NCI-H187 (cell line): ENCODE measurements at places on chromosomes 13 and 19.

DNA sequence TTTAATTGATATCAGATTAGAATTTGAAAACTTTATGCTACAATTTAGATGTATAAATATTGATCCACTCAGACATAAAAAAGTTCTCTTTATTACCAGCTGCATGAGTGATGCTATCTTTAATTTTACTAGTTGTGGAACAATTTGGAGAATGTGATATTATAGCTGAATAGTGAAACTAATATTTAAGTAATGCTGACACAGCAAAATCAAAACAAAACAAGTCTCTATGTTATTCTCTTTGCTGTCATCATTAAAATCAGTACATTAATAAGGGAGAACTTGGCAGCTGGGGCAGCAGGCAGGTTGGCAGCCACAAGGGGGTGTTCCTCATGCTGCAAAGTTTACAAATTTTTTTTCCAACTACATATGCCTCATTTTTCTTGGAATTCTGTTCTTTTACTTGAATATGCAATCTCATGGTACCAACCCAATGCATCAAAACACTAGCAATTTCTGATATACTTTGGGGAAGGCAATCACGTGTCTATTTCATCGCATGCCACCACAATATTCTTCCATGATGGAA lies 585.3 kb downstream of the FGF9 start:
- DNase-seq, result no peak

DNA sequence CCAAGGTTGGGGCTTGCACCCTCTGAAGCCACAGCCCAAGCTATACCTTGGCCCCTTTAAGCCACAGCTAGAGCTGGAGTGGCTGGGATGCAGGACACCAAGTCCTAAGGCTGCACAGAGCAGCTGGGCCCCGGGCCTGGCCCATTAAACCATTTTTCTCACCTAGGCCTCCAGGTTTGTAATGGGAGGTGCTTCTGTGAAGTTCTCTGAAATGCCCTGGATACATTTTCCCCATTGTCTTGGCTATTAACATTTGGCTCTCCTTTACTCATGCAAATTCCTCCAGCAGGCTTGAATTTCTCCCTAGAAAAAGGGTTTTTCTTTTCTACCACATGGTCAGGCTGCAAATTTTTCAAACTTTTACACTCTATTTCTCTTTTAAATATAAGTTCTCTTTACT lies 93.8 kb upstream of the FGF14 start:
- no peak for DNase-seq

DNA sequence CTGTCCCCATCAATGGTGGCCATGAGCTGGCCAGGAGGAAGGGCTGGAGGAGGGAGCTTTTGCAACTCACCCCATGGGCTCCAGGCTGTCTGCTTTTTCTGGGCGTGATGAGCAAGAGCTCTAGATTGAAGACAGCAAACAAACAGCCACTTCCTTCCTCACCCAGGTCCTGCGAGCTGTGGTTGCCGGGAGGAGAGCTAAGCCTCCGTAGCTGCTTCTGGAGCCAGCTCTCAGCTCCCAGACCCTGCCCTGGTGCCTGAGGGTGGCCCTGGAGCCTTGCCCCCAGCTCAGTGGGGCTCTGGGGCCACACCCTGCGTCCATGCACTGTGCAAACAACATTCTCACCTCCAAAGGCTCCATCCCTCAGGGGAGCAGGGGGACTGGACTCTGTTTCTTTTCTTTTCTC lies 6.2 kb downstream of the MYO1F start:
- no peak for DNase-seq

DNA sequence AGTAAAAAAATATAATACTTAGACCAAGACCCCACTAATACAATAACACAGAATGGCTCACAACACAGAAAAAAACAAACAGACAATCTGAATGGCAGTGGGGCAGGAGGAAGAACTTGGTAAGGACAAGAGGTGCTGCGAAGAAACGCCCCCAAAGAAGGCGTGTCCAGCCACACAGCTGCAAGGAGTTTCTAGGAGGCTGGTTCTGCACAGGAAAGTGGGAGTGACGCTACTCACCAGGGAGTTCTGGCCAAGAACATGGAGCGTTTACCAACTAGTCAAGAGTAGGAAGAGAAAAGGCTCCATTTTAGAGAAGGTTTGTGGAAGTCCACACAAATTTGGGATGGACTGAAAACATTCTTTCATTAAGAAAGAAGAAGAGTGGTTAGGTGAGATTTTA lies 95.3 kb upstream of the SLC15A1 start:
- no peak for DNase-seq

DNA sequence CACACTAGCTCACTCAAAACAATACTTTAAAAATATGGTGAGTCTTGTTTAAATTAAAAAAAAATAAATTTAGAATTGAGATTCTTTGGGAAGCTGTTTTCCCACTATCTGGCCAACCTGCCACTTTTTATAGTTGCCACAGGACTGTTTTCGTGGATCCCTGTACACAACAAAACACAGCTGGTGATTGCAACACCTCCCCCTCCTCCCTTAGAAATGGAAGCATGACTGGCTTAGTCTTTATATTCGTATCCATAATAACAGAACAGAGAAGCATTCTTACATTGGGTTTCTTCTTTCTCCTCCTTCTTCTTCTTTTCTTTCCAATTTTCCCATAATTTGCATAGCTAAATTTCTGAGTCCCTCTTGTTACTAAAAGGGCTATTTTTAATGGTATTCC lies 79.5 kb upstream of the GJB6 start:
- no peak for DNase-seq

- no peak for DNase-seq
Measured at GRCh38 chr13:113628291-113629270, 29.4 kb downstream of the ATP4B start.

DNA sequence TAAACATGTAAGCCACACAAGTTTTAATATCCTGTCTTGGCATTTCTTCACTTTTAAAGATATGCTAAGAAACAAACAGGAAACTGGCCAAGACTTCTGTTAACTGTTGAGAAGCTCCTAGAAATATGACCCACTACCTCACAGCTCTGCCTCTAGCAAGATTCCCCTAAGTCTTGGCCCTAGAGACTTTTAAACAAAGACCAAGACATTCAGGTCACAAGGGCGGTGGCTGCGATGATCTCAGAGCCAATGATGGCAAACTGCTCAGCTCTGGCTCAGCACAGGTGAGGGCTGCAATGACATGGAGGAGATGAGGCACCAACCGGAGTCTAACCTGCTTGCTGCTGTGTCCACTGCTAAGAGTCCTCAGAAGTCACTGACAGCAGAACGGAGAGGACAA lies 114.8 kb downstream of the SUCLA2 start:
- no peak for DNase-seq

- DNase-seq, result no peak
Measured at GRCh38 chr19:49879243-49879963, 1.9 kb downstream of the TBC1D17 start.

GRCh38 chr13:112825071-112825470 lies 135.2 kb downstream of the ATP11A start:
- DNase-seq, result no peak

- no peak for DNase-seq
Measured at GRCh38 chr19:53013621-53014020, at the start of gene ERVV-1. Gene ERVV-1 (plus strand): TSS chr19:53013921. CDS start chr19:53014091, 170 bp downstream.

DNA sequence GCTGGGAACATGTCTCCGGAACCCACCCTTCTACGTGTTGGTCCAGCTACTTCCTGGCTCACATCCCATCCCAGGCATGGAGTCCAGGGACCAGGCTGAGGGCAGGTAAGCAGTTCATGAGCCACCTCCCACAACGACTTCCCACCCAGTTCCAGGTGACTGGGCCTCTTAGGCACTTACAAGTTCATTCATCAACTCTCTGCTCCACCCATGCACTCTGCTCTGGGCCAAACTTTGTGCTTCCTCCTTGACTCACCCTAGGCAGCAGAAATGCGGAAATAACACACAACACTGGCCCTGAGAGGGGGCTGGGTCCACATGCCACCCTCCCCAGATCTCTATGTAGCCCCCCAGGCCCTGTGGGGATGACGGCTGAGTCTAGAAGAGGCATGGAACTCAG lies 20.5 kb downstream of the IQCN start:
- no peak for DNase-seq

- no peak for DNase-seq
Measured at GRCh38 chr13:73250061-73250460, 191.3 kb downstream of the KLF5 start.

DNA sequence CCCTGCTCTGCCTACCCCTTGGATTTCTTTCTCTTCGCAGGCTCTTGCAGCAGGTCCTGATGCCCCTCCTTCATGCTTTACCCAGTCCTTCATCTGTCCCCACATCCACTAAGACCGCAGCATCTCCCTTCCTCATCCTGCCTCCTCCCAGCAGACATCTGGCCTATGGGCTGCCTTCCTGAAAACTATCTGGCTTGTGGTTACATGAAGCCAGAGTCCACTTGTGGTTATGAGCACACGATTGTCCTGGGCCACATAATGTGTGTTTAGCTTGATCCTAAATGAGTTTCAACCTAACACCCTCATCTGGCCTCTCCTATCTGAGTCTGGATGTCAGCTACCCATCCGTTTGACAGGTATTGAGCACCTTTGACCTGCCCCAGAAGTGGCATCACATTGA lies 5.5 kb upstream of the ZNF175 start:
- no peak for DNase-seq
